Myocyte (in vitro differentiated cells): ENCODE measurements at places on chromosomes 16 and 17. TPM values are rescaled to one million over a fixed set of nuclear protein-coding genes. Genes with fewer than 3 reads are reported as not detected.

GRCh38 chr16:12410837-12411490 is 392.7 kb downstream of the CPPED1 start:
- DNase-seq = no peak

DNA sequence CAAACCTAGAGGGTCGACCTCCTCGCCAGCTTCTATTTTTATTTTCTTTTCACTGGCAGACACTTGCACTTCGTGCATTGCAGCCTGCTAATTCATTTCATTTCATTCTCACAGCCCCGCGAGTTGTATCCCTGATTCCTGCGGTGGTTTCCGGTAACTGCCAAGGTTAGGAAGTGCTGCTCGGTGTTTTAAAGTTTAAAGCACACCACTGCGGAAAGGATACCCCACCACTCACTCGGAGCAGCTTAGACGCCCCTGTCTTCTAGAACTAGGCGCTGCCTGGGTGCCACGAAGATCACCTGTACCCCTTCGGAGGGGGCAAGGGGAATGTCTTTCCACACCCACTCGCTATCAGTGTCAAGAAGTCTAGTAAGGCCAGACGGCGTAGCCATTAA is 509 bp downstream of the CNEP1R1 start:
- peak; percentile 17 for DNase-seq

- DNase-seq = no peak
These were observed 30.1 kb downstream of the GNPTG start for GRCh38 chr16:1381612-1382406.

DNA sequence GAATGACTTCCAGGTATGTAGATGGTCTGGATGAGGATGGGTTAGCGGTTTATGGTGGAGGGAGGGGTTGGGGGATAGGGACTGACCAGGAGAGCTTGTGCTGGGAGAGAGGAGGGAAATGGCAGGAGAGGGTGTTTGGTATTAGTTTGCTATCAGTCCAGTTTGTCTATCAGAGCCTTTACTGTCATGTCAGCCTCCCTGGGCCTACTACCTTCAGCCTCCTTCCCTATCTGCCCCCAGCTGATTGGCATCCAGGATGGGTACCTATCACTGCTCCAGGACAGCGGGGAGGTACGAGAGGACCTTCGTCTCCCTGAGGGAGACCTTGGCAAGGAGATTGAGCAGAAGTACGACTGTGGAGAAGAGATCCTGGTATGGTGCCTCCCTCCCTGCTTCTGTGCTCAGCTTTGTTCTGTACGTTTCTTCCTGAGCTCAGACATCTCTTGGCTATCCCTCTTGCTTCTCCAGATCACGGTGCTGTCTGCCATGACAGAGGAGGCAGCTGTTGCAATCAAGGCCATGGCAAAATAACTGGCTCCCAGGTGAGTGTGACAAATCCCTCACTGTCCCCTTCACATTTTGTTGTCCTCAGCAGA is 3.8 kb downstream of the EIF5A start:
- DNase-seq = no peak

GRCh38 chr17:44024271-44024663 is 9.5 kb upstream of the TMEM101 start:
- peak; percentile 78 for DNase-seq

UNK gene
- total RNA-seq = 12.7 and 23.6 TPM in 2 replicates

PRAC1 gene
- total RNA-seq = not detected in 2 replicates

RNF157 gene
- 6.0 and 7.1 TPM in 2 replicates for total RNA-seq

IKZF3 gene
- not detected in 2 replicates for total RNA-seq

VMO1 gene
- total RNA-seq = 0.73 TPM in 1 of 2 replicates, not detected in the other
